ENCODE measurements at places on chromosomes 6 and 20. TPM values are rescaled to one million over a fixed set of nuclear protein-coding genes. Genes with fewer than 3 reads are reported as not detected.

TSBP1 gene
- total RNA-seq, result not detected

- DNase-seq, result no peak
These were observed 50.3 kb upstream of the BTBD3 start for GRCh38 chr20:11867291-11867919.

GFOD1 gene
- total RNA-seq, result 19.3 TPM

- DNase-seq, result no peak
These were observed 124.7 kb upstream of the TCF21 start for GRCh38 chr6:133764008-133764753.

- DNase-seq, result peak; percentile 61
These were observed 31.0 kb downstream of the DAAM2 start for GRCh38 chr6:39822846-39823815.

- DNase-seq, result no peak
These were observed 8.7 kb upstream of the TNFRSF21 start for GRCh38 chr6:47318236-47318989.
